NCI-H2081 (cell line): ENCODE measurements at places on chromosomes 16 and 17.

DNA sequence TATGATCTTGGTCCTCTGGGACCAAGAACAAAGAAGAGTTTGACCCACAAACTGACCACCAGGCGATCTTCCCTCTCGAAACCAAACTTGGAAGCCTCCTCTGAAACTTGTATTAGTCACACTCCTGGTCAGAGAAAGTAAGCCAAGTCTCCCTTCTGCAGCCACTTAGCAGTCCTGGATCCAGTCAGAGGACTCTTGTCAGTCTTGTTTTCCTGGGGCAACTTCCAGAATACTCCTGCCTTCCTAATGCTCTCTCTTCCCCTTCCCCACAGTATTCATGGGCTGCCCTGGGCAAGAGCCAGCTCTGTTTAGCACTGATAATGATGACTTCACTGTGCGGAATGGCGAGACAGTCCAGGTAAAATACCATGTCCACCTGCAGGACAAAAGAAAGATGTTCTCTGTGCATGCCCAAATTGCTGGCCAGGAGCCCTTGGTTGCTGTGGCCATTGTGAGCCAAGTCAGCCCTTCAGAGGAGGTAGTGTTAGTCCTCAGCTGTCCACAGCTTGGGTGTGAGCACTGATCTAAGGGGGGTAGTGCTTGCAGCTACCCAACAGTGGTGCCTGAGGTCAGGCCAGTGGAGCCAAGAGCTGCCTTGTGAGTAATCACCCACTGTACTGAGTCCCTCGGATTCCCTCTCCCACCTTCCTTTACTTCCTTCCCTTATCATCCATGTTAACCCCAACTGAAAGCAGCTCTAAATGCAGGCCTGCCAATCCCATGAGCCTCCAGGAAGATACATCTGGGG lies 31.2 kb downstream of the CDH3 start:
- DNase-seq: no peak

DNA sequence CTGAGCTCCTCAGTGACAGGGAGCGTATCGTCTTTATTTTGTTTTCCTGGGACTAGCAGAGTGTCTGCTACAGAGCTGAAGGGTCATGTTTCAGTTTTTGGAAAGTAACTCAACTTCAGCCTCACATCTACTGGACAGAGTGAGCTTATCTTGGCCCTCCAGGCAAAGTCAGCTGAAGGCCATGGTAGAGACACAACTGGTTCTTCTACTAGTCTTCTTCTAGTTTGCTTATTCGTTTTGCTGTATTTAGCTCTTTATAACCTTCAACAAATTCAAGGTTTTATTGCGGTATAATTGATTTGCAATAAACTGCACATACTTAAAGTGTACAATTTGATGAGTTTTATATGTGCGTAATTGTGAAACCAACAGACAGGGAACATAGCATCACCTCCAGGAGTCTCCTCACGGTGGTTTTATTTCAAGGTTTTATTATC lies 6.1 kb upstream of the PRKCA start:
- DNase-seq: no peak

DNA sequence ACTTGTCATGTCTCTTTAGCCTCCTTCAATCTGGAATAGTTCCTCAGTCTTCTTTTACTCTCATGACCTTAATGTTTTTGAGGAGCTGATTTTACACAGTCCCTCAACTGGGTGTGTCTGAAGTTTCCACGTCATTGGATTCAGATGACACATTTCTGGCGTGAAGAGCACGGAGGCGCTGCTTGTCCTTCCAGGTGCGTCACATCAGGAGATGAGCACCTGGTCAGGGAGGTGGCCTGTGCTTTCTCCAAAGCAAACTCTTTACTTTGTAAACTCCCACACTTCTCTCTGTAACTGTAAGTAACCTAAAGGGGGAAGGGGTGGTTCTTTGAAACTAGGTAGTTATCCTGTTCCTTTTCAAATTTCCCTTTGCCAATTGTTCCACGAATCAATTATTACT lies 52.5 kb upstream of the MNT start:
- DNase-seq: no peak

DNA sequence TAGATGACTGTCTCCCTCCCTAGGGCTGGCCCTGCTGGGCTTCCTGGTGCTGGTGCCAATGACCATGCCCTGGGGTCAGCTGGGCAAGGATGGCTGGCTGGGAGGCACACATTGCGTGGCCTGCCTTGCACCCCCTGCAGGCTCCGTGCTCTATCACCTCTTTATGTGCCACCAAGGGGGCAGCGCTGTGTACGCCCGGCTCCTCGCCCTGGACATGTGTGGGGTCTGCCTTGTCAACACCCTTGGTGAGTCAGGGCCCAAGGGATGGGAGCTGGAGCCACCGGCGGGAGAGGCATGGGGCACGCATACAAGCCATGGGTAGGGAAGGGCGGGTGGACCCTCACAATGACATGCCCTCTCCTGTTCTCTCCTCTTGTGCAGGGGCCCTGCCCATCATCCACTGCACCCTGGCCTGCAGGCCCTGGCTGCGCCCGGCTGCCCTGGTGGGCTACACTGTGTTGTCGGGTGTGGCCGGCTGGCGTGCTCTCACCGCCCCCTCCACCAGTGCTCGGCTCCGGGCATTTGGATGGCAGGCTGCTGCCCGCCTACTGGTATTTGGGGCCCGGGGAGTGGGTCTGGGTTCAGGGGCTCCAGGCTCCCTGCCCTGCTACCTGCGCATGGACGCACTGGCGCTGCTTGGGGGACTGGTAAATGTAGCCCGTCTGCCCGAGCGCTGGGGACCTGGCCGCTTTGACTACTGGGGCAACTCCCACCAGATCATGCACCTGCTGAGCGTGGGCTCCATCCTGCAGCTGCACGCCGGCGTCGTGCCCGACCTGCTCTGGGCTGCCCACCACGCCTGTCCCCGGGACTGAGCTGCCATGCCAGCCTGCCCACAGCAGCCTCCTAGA lies 2.2 kb downstream of the PAQR4 start:
- DNase-seq: no peak

DNA sequence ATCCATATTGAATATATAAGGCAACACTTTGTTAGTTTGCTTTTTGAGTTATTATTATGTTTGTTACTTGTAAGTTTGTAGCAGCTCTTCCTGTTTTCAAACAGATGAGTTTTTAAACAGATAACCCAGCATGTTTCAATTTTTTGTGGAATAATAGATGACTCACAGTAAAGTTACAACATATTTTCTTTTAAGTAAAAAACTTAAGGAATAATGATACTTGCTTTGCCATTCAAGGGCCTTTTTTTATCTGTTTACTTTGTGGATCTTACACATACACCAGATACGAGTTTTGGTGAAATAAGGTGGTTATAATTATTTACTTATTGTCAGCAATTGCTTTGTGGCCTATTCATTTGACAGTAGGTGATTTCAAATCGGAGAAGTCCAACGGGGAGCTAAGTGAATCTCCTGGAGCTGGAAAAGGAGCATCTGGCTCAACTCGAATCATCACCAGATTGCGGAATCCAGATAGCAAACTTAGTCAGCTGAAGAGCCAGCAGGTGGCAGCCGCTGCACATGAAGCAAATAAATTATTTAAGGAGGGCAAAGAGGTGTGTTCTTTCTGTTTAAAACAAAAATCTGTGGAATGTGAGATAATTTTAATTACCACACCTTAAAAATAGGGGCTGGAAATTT lies 66.3 kb downstream of the BPTF start:
- no peak for DNase-seq

GRCh38 chr17:76251478-76252039 lies 11.3 kb upstream of the RNF157 start:
- no peak for DNase-seq

DNA sequence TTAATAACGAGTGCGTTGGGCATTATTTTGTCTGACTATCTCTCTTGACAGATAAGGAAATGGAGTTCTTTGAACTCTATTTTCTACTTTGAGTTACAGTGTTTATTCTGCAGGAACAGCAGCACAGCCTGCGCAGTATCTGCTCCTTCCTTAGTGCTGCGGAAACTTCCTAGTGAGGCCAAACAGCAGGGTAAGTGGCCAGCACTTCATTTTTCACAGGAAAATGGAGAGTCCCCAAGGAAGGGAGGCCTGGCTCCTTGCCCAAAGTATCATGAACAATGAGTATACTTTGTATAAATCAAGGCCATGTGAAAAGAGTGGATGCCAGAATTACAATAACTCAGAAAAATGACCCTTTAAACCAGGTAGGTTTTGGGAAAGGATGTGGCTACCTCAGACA lies 140.6 kb downstream of the VPS53 start:
- no peak for DNase-seq

- DNase-seq: no peak
These were observed 281.5 kb downstream of the SNX29 start for GRCh38 chr16:12257926-12258561.

- DNase-seq: peak; percentile 72
These were observed 73.1 kb downstream of the CCDC182 start for GRCh38 chr17:57671667-57672632.
